ENCODE measurements at places on chromosomes 2 and 18. TPM values are rescaled to one million over a fixed set of nuclear protein-coding genes. Genes with fewer than 3 reads are reported as not detected.

NCK2 gene
- 40.1 TPM for total RNA-seq

ASAP2 gene
- 9.0 TPM for total RNA-seq

MFSD2B gene
- total RNA-seq, result 0.28 TPM

- DNase-seq, result no peak
Measured at GRCh38 chr18:57915248-57915647, 112.1 kb upstream of the ATP8B1 start.

GRCh38 chr2:37322368-37322767, 2.3 kb downstream of the PRKD3 start:
- no peak for DNase-seq

GRCh38 chr2:216426166-216426777, 14.0 kb downstream of the SMARCAL1 start:
- no peak for DNase-seq

DNA sequence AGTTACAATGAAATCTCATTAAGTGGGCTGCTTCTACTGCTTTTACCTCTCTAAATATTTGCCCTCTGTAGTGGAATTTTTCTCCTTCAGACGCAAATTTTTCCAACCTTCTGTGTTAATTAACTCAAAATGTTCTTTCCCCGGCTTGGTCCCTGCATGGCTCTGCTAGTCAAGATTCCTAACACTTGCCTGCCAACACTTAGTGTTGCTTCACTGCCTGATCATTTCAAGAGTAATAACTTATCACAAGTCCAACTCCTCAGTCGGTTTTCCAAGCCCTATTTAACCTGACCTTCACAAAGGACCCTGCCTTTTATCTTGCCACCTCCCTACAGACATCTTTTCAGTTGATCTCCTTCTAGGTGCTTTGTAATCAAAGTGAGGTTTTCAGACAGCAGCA, 142.7 kb downstream of the HRH4 start:
- DNase-seq, result no peak

GRCh38 chr2:225512469-225512868, 113.0 kb downstream of the NYAP2 start:
- no peak for DNase-seq

DNA sequence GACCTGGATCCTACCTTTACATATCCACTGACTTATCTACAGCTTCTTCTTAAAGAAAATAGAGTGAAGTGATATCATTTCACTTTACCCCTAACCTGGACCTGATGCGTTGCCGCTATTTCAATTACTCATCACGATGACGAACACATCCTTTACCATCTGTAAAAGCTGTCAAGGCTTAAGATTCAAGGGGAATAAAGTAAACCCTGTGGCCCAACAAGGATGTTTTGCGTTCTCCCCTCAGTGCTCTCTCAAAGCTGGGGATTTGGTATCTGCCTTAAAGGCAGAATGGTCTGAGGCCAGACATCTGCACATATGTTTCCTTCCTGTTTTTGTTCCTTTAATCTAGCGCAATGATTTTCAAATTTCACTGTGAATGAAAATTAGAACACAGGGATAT, 100.1 kb upstream of the KLF7 start:
- no peak for DNase-seq

GRCh38 chr2:108407864-108408729, 30.3 kb downstream of the SULT1C4 start:
- no peak for DNase-seq

- no peak for DNase-seq
Measured at GRCh38 chr2:222941510-222942032, 80.7 kb downstream of the ACSL3 start.

- no peak for DNase-seq
Measured at GRCh38 chr2:43230351-43230885, 4.0 kb upstream of the ZFP36L2 start.

GRCh38 chr2:97967216-97967592, 28.5 kb downstream of the TMEM131 start:
- DNase-seq, result no peak

DNA sequence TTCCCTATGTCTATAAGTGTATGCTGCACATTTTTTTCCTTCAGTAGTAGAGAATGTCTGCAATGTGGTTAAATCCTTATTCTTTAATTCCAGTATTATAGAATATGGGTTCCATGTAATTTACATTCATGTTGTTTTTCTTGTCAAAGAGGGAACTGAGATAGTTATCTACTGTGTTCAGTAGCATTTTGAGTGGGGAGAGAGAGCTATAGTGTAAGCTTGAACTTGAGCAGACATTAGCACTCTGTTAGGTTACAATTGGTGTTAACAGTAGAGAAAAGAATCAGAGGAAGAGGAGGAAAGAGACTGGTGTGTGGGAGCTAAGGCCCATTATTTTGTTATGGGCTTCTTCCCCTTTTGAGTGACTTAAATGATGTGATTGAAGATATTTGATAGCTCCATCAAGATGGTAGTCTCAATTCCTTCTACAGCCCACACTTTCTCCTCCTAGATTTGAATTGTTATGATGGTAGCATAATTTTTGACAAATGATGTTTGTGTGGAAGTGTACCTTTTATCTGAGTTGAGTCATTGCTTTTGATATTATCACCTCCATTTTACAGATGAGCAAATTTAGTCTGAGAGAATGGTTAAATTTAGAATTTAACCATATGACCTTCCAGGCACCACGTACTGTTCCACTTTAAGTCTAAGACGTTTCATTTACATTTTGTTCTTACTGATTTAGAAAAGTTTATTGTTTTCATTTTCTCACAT, 71.3 kb downstream of the FMNL2 start:
- DNase-seq, result no peak

- DNase-seq, result no peak
Measured at GRCh38 chr2:33373986-33374385, 102.5 kb upstream of the RASGRP3 start.

- DNase-seq, result peak; percentile 74
Measured at GRCh38 chr2:85327160-85327821, 498 bp downstream of the TGOLN2 start.

Data from psoas muscle (tissue), 8 donors.